ENCODE measurements at places on chromosomes 5 and 9. TPM values are rescaled to one million over a fixed set of nuclear protein-coding genes. Genes with fewer than 3 reads are reported as not detected.
A peak's percentile ranks its signal among the peaks of the same experiment; 100 is the strongest.

Gene NR4A3
- total RNA-seq: 0.13 TPM

GRCh38 chr9:123372766-123373446 is 16.9 kb downstream of the CRB2 start:
- H3K4me1 ChIP-seq: no peaks in the 10 kb centered on the region
- H3K27me3 ChIP-seq: no peaks in the 10 kb centered on the region
- no peaks in the 10 kb centered on the region for H3K36me3 ChIP-seq
- no peak overlapping the region for H3K27ac ChIP-seq
- no peak for DNase-seq
- no peak overlapping the region for H3K4me3 ChIP-seq

GRCh38 chr9:9855177-9856078 is 757.4 kb downstream of the PTPRD start:
- no peaks in the 10 kb centered on the region for H3K36me3 ChIP-seq
- DNase-seq: no peak
- H3K4me3 ChIP-seq: no peak overlapping the region
- no peak overlapping the region for H3K27ac ChIP-seq
- no peaks in the 10 kb centered on the region for H3K4me1 ChIP-seq

Gene VCAN
- 0.72 TPM for total RNA-seq

GRCh38 chr5:148147415-148147814 is 20.9 kb upstream of the SPINK14 start:
- H3K4me1 ChIP-seq: no peaks in the 10 kb centered on the region
- DNase-seq: no peak
- H3K27me3 ChIP-seq: no peaks in the 10 kb centered on the region
- no peak overlapping the region for H3K27ac ChIP-seq
- no peak overlapping the region for H3K4me3 ChIP-seq
- no peaks in the 10 kb centered on the region for H3K36me3 ChIP-seq

DNA sequence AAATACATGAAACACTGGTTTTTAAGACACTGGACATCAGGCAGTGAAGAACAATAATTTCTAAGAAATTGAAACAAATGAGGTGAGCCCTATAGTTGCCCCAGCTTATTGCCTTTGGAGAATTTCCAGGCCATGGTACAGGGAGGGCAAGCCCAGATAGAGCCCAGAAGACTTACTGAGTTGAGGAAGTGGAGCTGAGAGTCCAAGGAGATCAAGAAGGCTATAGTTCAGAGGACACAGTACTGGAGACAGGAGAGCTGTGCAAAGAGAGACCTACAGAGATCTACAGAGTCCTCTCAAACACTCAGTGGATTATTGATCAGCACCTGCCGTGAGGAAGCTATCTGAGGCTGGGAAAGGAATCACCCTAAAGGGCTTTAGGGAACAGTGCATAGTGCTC is 112.6 kb downstream of the GALNT10 start:
- H3K27me3 ChIP-seq: no peaks in the 10 kb centered on the region
- H3K27ac ChIP-seq: no peak overlapping the region
- DNase-seq: no peak
- no peak overlapping the region for H3K4me3 ChIP-seq
- H3K36me3 ChIP-seq: no peaks in the 10 kb centered on the region
- no peaks in the 10 kb centered on the region for H3K4me1 ChIP-seq

DNA sequence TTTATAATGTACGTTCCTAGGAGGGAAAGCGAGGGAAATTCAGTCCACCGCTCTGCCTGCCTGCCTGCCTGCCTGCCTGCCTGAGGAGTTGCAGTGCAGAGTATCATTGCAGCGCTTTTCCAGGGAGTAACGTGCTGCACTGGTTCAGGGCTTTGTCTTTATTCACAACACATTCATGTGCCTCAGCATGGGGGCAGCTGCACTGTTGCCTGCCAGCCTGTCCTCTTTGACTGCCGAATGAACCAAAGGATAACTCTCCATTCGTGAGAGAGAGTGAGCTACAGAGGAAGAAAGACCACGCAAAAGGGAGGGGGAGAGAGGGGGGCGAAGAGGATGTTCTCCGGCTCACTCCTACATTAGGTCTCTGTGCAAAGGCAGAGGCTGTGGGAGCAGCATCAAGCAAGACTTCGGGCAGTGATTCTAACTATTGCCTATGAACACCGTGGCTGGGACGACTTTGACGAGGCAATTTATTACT is 791.2 kb downstream of the MAT2B start:
- no peak overlapping the region for H3K4me3 ChIP-seq
- no peak overlapping the region for H3K27ac ChIP-seq
- no peaks in the 10 kb centered on the region for H3K4me1 ChIP-seq
- H3K27me3 ChIP-seq: no peaks in the 10 kb centered on the region
- no peak for DNase-seq
- H3K36me3 ChIP-seq: no peaks in the 10 kb centered on the region

DNA sequence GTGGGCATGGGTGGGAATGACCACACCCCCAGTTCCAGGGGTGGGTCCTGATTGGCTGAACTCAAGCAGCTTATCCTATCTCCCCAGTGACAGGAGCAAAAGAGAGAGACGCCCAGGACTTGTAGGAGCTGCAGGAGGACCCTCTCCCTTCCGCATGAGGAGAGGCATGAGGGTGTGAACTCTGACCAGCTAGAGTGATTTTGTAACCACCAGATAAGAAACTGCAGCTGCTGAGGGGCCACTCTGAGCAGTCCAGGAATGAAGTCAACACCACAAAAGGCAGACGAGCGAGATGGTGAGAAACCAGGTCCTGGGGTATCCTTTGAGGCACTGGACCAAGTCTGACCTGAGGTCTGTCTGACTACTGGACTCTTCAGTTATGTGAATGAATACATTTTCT is 521.9 kb downstream of the BNC2 start:
- no peaks in the 10 kb centered on the region for H3K27me3 ChIP-seq
- H3K36me3 ChIP-seq: no peaks in the 10 kb centered on the region
- no peak for DNase-seq
- H3K27ac ChIP-seq: no peak overlapping the region
- H3K4me3 ChIP-seq: no peak overlapping the region

DNA sequence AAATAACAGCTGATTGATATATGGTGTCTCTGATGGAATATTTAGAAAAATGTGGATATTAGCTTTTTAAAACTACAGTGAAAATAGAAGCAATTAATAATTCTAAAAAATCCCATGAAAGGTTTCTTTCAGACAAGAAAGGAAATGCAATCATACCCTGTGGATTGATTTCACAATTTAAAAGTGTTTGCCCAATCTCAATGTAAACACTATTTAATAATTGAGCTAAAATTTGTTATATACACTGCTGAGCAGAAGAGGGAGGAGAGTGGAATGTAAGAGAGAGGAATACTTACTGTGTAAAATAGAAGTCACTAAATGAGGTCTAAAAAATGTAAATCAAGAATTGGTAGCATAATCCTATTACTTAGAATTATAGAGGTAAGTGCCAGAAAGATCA is 76.9 kb downstream of the FEM1C start:
- no peak for DNase-seq
- H3K4me3 ChIP-seq: no peak overlapping the region
- no peaks in the 10 kb centered on the region for H3K27me3 ChIP-seq
- H3K4me1 ChIP-seq: no peaks in the 10 kb centered on the region

Gene SPATA31D4
- not detected for total RNA-seq

- no peaks in the 10 kb centered on the region for H3K4me1 ChIP-seq
- H3K36me3 ChIP-seq: no peaks in the 10 kb centered on the region
- no peak overlapping the region for H3K4me3 ChIP-seq
Observed at GRCh38 chr9:75372499-75373268, 284.4 kb downstream of the OSTF1 start.

DNA sequence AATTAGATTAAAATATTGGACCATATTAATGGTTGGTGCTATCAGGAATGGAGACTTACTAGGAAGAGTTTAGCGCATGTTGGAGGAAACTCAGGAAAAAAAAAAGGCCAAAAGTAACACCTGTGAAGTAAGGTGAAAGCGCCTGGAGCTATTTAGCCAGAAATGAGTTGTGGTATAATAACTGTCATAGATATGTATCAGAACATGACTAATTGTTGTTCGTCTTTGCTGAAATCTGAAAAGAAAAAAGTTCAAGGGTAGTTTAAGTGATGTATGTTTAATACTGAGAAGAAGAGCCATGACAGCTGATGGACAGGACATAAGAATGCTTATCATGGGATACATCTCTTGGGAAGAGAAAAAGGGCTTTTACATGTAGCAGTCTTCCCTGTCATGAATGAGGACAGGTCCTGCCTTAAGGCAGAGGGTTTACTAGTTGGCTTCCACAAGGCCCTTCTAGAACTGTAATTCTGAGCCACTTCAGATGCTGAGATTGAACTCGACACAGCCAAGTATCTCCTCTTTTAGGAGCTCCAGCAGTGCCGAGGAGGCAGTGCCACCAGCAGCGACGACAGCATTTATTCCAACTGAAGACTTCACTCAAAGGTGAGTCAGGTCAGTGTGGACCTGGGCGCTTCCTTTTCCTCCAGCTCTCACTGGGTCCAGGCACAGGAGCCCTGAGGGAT is 940 bp upstream of the CAMK4 start:
- H3K27me3 ChIP-seq: peaks cover 34% of the 10 kb centered on the region
- peak overlapping the region; percentile 46 for H3K4me3 ChIP-seq
- H3K36me3 ChIP-seq: no peaks in the 10 kb centered on the region
- H3K27ac ChIP-seq: no peak overlapping the region

Gene EGR1
- total RNA-seq: 12.0 TPM

- H3K36me3 ChIP-seq: no peaks in the 10 kb centered on the region
- H3K4me3 ChIP-seq: peak overlapping the region; percentile 79
- H3K27me3 ChIP-seq: no peaks in the 10 kb centered on the region
- peaks cover 12% of the 10 kb centered on the region for H3K4me1 ChIP-seq
- peak overlapping the region; percentile 96 for H3K27ac ChIP-seq
Observed at GRCh38 chr5:132961887-132962286, 1.5 kb downstream of the AFF4 start.

DNA sequence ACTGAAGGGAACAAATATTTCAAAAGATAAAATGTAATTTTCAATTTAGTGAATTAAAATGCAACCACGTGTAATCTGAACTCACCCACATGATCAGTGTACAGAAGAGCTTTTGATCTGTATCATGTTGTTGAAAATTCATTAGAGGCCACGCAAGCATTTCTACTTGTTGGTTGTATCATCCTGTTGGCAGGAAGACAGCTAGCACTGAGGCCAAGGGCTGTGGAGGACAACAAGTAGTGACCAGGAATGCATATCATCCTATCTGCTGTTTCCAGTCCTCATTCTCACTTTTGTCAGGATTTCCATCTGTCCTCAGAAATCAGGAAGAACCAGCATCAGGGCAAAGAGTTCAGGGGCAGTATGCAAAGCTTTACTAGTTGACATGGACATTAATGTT is 29.9 kb upstream of the CKS2 start:
- H3K27ac ChIP-seq: no peak overlapping the region
- no peaks in the 10 kb centered on the region for H3K4me1 ChIP-seq
- H3K36me3 ChIP-seq: no peaks in the 10 kb centered on the region
- no peaks in the 10 kb centered on the region for H3K27me3 ChIP-seq
- no peak for DNase-seq
- no peak overlapping the region for H3K4me3 ChIP-seq

Gene DMRTA1
- total RNA-seq: 1.8 TPM

GRCh38 chr9:75885652-75886051 is 4.8 kb upstream of the PCSK5 start:
- no peak overlapping the region for H3K4me3 ChIP-seq
- H3K36me3 ChIP-seq: no peaks in the 10 kb centered on the region
- H3K4me1 ChIP-seq: no peaks in the 10 kb centered on the region
- no peaks in the 10 kb centered on the region for H3K27me3 ChIP-seq

- H3K4me3 ChIP-seq: no peak overlapping the region
- H3K27ac ChIP-seq: no peak overlapping the region
- H3K27me3 ChIP-seq: no peaks in the 10 kb centered on the region
- no peak for DNase-seq
Observed at GRCh38 chr9:70352356-70352755, 62.1 kb downstream of the KLF9 start.

DNA sequence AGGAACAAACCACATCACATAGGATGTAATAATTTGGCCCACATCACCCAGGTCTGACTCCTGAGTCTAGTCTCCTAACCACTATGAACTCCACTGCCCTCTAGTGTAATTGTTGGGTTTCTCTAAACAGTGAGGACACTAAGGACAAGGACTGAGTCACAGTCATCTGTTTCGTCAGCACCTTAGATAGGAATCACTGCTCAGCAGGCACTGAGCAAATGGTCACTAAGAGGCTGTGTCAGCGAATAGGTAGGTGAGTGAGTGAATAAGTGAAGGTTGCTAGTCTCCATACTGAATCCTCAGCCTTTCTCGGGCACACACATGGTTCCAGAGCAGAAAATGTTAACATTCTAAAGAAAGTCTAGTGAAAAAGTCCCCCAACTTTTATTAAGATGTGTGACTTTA is 278.6 kb downstream of the SPOCK1 start:
- DNase-seq: peak; percentile 96
- H3K4me3 ChIP-seq: no peak overlapping the region
- no peaks in the 10 kb centered on the region for H3K27me3 ChIP-seq
- no peak overlapping the region for H3K27ac ChIP-seq

Gene TLR4
- total RNA-seq: 0.33 TPM

- H3K4me1 ChIP-seq: no peaks in the 10 kb centered on the region
- DNase-seq: no peak
- H3K27ac ChIP-seq: peak overlapping the region; percentile 44
- no peaks in the 10 kb centered on the region for H3K36me3 ChIP-seq
- no peak overlapping the region for H3K4me3 ChIP-seq
Observed at GRCh38 chr5:19977099-19977498, 10.9 kb downstream of the CDH18 start.

Gene PCDHGA2
- total RNA-seq: 0.05 TPM

Gene GDA
- 5.0 TPM for total RNA-seq

DNA sequence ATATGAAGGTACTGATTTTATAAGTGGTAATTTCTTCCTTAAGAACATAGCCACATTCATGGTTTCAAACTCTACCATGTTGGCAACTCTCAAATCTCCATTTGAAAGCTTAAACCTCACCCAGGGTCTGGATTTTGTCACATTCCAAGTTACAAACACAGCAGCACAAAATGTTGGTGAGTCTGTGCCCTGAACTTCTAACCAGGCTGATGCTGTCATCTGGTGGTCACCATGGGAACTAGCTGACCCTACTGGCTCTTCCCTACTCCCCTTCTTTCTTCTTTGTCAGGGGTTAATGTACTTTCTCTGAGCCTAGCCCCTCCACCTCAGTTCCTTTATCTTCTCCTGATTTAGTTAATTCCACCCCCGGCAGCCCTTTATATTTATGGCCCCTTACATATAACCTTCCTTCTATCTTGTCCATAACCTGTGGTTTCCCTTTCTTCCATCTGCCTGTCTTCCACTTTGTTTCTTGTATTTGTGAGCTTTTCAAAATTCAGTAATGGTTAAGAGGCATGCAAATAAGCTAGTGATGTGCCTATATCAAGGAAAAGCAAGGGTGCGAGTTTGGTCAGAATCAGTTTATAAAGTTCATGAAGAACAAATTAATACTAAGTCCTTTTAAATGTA is 35.9 kb downstream of the TGFBR1 start:
- H3K4me3 ChIP-seq: no peak overlapping the region
- no peak overlapping the region for H3K27ac ChIP-seq
- peak; percentile 60 for DNase-seq
- H3K27me3 ChIP-seq: no peaks in the 10 kb centered on the region
- H3K36me3 ChIP-seq: no peaks in the 10 kb centered on the region

Gene PRRX2
- 6.3 TPM for total RNA-seq

- H3K27me3 ChIP-seq: no peaks in the 10 kb centered on the region
- H3K4me3 ChIP-seq: no peak overlapping the region
- no peak overlapping the region for H3K27ac ChIP-seq
- H3K4me1 ChIP-seq: no peaks in the 10 kb centered on the region
- no peak for DNase-seq
Observed at GRCh38 chr5:87115839-87116364, 151.8 kb upstream of the RASA1 start.

Data from Panc1 (cell line).